ENCODE measurements at places on chromosomes 1 and 21.

- DNase-seq: no peak
Measured at GRCh38 chr21:25215698-25216384, 391.4 kb downstream of the MRPL39 start.

GRCh38 chr1:43463479-43463878, 9.7 kb upstream of the HYI start:
- DNase-seq: peak; percentile 32

- no peak for DNase-seq
Measured at GRCh38 chr1:156382561-156382960, 13.6 kb downstream of the RHBG start.

DNA sequence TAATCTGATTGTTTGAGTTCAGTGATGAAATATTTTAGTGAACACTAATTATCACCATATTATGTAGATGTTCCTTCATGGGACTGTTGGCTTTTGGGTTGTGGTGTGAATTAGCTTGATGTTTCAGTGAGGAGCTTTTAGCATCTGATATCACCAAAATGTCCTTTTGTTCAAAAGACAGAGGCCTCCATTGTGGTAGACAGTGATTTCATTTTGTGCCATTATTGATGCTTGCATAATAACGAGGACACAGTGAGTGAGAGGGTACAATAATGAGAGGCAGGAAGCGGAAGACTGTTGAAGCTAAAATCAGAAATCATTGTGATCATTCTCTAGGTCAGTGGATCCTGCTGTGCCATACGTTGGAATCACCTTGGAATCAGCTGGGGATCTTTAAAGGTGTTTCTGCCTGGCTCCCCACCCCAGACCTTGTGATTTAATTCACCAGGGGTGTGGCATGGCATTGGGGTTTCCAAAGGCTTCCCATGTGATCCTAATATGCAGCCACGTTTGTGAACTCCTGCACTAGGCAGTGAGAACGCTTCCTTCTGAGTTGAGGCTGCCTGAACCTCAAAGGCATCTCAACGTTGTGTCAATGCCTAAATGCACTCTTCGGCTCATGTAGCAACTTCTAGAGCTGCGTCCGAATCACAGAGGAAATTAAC, 82.1 kb upstream of the KIF1B start:
- DNase-seq: no peak

- peak; percentile 28 for DNase-seq
Measured at GRCh38 chr21:38661889-38662568, 143.7 kb upstream of the ETS2 start.

DNA sequence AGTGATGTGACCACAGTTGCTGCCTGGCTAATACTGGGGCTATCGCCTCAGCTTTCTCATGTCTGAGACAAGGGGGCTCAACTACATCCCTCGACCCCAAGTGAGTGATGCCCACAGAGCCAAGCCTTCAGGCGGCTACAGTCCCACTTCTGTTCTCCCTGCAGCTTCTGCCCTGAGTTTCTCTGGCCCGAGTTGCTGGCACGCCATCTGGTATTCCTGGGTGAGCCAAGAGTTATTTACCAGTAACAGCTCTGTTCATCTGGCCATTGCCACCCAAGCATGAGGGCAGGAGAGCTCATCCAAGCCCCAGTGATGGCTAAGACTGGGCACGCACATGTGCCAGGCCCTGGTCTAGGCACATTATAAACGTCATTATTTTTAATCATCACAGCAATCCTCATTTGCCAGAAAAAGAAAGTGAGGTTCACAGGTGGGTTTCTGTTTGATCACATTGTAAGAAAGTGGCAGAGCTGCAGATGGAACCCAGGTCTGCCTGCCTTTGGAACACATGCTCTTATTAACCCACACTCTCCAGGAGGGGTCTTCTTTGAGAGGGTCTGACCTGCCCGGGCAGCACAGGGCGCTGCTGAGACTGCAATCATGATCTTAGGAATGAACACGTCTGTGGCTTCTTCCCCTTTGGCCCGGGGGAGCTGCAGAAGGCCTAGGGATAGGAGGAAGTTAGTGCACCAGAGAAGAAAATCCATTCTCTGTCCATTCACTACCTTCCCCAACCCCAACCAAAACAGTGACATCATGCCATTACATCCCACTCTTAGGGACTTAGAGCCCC, 27.5 kb downstream of the KCND3 start:
- DNase-seq: no peak

DNA sequence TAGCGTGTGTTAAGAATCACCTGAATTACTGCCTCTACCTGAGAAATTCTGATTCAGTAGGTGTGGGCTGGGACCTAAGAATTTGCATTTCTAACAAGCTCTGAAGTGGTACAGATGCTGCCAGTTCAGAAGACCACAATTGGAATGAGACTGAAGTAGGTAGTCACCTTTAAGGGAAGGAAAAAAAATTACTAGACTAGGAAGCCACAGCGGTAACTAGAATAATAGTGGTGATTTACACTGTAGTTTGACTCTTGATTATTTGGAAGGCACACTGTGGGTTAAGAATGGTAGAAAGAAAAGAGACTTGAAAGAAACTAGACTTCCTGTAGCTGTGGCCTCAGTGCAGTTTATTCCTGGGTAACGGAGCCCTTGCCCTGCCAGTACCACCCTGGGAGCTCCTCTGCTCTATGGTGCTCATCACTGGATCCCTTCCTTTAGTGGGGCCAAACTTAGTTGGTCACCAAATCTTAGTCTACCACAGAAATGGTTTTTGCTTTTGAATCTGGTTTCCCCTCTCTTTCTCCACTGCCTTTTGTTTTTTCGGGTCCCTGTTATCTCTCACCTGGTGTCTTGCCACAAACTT, 43.6 kb downstream of the ARID1A start:
- DNase-seq: no peak

- DNase-seq: no peak
Measured at GRCh38 chr1:151819976-151820623, 11.5 kb downstream of the RORC start.

- no peak for DNase-seq
Measured at GRCh38 chr1:188615321-188615720, 1786.6 kb downstream of the PLA2G4A start.

GRCh38 chr1:200279810-200280411, 129.9 kb downstream of the ZNF281 start:
- DNase-seq: peak; percentile 86

DNA sequence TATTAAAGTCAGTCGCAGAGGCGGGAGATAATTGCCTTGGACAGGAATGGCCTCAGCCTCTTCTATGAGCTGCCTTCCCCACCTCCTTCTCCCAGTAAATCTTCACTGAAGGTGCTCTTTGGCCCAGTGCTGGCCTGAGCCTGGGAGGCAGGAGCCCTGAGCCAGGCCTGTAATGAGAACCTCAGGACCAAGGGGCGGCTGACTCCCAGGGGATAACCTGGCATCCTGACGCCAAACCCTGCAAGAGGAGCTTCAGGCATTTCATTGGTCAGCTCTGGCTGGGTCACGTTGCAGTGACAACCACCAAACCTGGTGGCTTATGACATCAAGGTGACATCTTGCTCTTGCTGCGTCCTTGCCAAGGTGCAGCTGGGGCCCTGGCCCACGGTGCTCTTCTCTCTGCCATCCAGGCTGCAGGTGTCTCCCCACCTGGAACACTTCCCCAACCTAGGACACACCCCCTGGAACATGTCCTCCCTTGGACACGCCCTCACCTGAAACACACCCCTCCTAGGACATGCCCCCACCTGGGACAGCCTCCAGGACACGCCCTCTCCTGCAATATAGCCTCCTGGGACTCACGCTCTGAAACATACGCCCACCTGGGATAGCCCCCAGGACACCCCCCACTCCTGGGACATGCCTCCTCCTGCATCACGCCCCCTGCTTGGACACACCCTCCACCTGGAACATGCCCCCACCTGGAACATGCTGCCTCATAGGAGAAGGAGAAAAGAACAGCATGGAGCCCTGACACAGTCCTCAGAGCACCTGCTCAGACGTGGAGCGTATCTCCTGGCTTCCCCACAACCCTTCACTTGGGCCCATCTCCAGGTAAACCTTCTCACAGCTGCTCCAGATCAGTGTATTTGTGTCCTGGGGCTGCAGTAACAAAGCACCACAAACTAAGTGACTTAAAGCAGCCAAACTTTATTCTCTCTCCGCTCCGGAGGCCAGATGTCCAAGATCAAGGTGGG, 333.6 kb downstream of the NPHP4 start:
- DNase-seq: no peak

All from cardiac fibroblast (primary cell).